Activated CD4-positive, alpha-beta T cell treated with anti-CD3 and anti-CD28 coated beads for 36 hours (primary cell): ENCODE measurements at places on chromosomes 7 and 10. TPM values are rescaled to one million over a fixed set of nuclear protein-coding genes. Genes with fewer than 3 reads are reported as not detected.

CC2D2B gene
- 0.23 TPM for total RNA-seq

ERVW-1 gene
- not detected for total RNA-seq

CUZD1 gene
- total RNA-seq = 1.6 TPM

ELN gene
- total RNA-seq = not detected

GNGT1 gene
- total RNA-seq = not detected

TFR2 gene
- total RNA-seq = 12.4 TPM

PTPRE gene
- total RNA-seq = 23.0 TPM

ASZ1 gene
- total RNA-seq = not detected

DNA sequence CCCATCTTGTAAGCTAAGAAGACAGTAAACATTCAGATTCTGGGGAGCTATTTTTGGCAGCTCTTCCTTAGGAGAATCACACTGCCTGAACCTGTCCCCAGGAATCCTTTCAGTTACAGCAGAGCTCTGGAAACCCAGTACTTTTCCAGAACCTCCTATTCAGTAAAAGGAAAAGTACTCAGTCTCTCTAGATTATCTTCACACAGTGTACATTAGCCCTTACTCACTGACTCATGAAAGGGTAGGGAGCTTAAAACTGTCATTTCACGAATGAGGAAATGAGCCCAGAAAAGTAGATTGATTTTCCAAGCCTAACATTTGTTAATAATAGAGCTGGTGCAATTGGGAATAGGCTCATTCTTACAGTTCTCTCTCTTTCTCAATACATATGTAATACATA is 3.9 kb upstream of the CNNM1 start:
- DNase-seq = no peak

- DNase-seq = no peak
Measured at GRCh38 chr7:44311561-44312495, 13.6 kb downstream of the CAMK2B start.

DNA sequence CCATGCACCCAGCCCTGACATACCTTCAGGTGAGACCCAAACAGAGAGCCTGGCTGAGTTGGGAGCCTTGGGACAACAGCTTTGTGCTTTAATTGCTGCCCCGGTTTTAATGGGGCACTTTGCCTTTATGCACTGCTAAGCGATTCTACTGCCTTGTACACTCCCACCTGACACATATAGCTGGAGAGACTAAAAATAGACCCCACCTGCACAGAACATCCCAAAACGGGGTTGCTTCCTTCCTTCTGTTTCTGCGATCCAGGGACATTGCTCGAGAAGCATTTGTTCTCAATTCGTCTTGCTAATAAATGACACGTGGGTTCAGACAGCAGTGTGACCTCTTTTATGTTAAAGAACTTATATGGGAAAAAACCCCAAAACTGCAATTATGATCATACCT is 258.8 kb upstream of the MYO3A start:
- no peak for DNase-seq

- DNase-seq = no peak
Measured at GRCh38 chr7:130301501-130302020, 8.6 kb downstream of the CPA4 start.

DNA sequence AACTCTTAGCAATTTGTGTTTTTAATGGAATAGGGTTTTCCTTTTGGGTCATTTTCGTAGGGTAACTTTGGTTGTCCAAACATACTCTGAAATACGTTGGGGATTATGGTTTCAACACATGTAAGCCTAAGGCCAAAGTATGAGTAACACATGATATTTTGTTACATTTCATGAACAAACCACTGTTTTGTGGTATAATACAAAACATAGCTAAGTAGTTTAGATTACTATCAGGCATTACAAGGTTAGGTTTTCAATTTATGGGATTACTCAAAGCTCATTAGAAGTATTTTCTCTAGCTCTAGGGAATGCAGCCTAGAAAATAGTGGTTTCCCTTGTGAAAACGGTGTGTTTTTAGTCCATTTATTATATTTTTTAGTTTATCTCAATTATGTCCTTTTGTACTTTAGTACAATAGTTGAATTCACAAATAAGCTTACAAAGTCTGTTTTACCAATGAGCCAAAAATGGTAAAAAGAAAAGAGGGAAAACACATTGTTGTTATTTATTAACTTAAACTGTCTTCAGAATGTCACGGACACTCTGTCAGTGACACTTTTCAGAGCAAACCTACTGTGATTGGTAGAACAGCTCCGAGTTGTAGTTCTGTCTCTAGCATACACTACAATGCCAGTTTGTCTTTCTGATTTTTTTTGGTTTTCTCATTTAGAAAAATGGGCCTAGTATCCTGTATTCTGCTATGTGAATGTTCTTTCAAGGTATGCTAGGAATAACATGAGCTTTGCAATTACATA is 473.7 kb downstream of the SUGCT start:
- DNase-seq = no peak

DNA sequence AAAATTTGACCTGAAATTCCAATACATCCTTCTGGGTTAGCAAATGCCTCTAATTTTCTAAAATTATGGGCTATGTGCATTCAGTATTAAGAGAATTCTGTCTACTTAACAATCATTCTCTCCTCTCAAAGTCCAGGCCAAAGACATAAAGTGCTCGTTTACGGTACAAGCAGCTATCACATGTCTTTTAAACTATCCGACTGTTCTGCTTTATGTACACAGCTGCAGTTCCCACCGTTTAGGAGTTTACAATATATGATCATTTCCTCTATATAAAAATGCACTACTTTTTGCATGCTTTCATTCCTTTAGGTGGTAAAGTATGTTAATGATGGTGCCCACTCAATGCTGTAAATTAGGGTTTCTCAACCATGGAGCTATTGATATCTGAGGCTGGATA is 34.0 kb downstream of the CDK6 start:
- DNase-seq = no peak

- no peak for DNase-seq
Measured at GRCh38 chr7:153887749-153888569, 164.2 kb upstream of the DPP6 start.

- peak; percentile 92 for DNase-seq
Measured at GRCh38 chr10:5775685-5776084, 37.5 kb downstream of the GDI2 start.

DNA sequence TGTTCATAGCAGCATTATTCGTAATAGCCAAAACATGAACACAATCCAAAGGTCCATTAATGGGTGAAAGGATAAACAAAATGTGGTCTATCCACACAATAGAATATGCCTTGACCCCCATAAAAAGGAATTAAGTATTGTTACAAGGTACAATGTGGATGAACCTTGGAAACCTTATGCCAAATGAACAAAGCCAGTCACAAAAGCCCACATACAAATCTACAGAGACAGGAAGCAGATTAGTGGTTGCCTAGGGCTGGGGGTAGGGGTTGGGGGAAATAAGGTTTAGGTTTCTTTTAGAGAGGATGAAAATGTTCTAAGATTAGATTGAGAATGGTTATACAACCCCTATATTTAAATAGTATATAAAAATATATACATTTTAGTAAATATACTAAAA is 34.8 kb downstream of the PIP4K2A start:
- no peak for DNase-seq

- no peak for DNase-seq
Measured at GRCh38 chr10:102468683-102469082, 17.3 kb upstream of the C10orf95 start.

- no peak for DNase-seq
Measured at GRCh38 chr7:112104120-112104519, 102.1 kb downstream of the DOCK4 start.

GRCh38 chr10:63480237-63480636 is 14.5 kb upstream of the JMJD1C start:
- DNase-seq = no peak
